Esophagus mucosa (tissue), 1 donor: ENCODE measurements at places on chromosomes 1 and 21. TPM values are rescaled to one million over a fixed set of nuclear protein-coding genes. Genes with fewer than 3 reads are reported as not detected.

- no peak for ATAC-seq
These were observed 20.0 kb downstream of the SCYL3 start for GRCh38 chr1:169873582-169874199.

NOS1AP gene
- total RNA-seq = 1.4 TPM

GRCh38 chr1:204660509-204660908 lies 25.0 kb downstream of the LRRN2 start:
- no peak for ATAC-seq

- no peak for ATAC-seq
These were observed 24.2 kb upstream of the GUCA2B start for GRCh38 chr1:42128964-42129363.

IVL gene
- 145 TPM for total RNA-seq

GRCh38 chr1:202888221-202888530 lies 773 bp downstream of the RABIF start:
- no peak for ATAC-seq

LCE3B gene
- total RNA-seq = not detected
